ENCODE measurements at places on chromosomes 7 and 10. TPM values are rescaled to one million over a fixed set of nuclear protein-coding genes. Genes with fewer than 3 reads are reported as not detected.

Gene PNLIPRP2
- total RNA-seq: not detected

Gene SLC35G1
- 4.1 TPM for total RNA-seq

DNA sequence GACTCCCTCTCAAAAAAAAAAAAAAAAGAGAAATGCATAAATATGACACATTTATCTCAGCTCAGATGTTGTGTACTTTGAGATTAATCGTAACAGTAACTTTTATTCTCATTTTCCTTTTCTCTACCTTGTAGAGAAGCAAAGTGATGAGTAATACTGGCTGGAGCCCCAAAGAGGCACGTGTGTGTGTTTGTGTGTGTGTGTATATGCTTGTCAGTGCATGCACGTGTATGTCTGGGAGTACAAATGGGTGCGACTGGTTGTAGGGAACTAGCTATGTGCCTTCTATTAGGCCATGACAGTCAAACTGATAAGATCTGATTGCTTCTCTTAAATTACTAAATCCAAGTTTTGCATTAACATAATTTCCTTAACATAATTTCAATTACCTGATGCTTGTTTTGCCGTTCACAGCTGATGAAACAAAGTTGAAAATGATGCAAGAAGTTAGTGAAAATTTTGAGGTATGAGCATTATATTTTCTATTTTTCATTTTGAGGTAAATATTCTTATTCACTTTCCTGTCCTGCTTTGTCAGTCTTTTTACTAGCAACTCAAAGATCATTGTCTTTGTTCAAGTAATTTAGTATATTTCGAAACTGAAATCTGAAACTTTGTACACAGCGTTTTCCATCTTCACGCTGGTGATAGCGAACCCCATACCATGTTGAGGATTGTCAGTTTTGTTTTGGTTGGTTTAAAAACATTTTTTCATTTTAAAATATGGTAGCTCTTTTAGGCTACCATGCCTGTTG lies 3.4 kb downstream of the TRRAP start:
- peak; percentile 40 for DNase-seq

- no peak for DNase-seq
Measured at GRCh38 chr10:3978174-3978573, 193.2 kb upstream of the KLF6 start.

DNA sequence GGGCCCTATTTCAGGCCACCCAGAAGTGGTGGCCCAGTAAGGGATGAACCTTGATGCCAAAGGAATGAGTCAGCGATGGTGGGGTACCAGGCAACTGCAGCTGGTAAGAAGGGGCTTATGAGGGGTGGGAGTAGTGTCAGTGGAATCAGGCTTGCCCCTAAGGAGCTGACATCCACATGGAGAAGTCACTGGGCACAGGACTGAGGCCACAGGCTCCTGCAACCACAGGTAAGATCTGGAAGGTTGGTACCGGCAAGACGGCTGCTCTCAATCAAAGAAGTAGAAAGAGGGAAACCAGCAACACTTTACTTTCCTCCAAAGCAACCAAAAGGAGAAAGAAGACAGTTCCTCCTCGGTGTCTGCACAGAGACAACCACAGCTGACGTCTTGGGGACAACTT lies 2.5 kb downstream of the GCK start:
- DNase-seq: no peak

DNA sequence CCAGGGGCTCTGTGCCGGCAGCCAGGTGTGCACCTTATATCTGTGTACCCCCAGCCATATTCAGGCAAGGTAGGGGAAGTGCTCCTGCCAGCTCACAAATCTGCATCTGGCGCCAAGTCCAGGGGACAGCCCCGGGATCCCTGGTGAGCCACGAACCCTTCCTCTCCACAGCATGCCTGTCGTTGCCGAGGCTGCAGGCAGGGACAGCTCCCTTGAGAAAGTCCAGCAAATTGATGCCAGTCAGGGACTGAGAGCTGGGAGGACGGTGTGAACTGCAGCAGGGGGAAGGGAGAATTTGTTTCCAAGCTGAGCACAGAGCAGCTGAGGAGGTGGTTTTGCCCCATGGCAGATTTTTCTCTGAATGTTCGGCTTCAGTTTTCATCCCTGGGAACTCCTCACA lies 919 bp downstream of the PLA2G12B start:
- DNase-seq: no peak

All from activated CD4-positive, alpha-beta T cell treated with anti-CD3 and anti-CD28 coated beads for 36 hours (primary cell).